ENCODE measurements at places on chromosomes 1 and 21.
A peak's percentile ranks its signal among the peaks of the same experiment; 100 is the strongest.

DNA sequence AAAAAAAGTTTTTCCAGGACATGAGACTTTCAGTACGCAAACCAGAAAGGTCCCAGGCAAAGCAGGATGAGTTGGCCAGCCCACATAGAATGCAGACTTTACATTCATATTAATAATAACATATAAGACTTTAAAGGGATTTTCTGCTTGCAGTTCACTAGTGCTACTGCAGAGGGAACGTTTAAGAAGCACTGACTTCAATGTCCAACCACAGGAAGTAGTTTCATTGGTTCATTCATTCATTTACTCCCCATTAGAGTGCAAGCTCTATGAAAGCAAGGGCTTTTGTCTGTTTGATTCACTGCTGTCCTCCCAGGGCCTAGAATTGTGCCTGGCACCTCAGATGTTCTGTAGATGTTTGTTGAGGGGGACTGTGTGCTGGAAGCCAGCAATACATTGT, 11.8 kb upstream of the SERINC2 start:
- ATAC-seq = no peak

DNA sequence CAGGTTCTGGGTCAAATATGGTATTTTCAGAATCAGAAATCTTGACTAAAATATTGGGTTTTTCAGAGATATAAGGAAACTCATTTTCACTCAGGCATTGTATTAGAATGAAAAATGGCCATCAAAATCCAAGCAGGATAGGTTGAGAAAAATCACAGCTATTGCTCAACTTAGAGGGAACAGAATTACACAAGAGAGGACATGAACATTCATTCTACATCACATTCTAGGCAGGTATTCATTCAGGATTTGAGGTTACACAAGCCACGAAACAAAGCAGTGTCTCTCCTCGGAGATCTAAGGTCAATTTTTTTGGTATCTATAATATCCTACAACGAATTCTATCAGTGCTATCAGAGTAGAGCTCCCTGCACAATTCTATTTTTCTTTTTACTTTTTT, 163.6 kb upstream of the HP1BP3 start:
- no peak for ATAC-seq

DNA sequence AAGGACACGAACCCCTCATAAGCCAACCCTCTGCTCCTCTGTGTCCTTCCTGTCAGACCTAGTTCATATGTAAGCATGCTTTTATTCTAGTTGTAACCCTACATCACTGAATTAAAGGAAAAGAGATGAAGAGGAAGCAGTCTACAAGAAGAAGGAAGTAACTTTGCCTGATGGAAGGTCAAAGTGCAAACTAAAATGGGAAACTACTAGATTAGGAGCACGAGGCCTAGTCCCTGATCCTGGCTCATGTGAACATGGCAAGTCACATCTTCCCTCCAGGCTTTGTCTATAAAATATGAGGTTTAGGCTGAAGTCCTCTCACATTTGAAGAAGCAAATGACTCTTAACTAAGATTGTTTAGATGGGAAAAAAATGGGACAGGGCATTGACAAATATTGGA, 13.2 kb downstream of the ZMYND12 start:
- ATAC-seq = no peak

DNA sequence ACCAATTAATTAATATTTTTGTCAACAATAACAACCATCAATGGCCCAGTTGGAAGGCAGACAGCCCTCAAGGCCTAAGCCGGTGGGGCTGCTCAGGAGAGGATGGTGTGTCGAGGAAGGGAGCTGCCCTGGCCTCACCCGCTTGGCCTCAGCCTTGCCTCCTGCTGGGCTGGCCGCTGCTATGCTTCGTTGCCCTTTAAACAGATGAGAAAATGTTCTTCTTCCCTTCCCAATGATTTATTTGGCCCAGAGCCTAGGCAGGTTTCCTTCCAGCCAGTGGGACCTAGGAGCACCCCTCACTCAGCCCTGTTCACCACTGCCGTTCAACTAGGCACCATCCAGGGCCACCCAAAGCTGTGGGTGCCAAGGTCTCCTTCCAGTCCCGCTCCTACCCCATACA, 3.1 kb upstream of the ADGRB2 start:
- no peak for ATAC-seq

- ATAC-seq = no peak
Measured at GRCh38 chr1:48181669-48182367, 40.7 kb upstream of the SLC5A9 start.

DNA sequence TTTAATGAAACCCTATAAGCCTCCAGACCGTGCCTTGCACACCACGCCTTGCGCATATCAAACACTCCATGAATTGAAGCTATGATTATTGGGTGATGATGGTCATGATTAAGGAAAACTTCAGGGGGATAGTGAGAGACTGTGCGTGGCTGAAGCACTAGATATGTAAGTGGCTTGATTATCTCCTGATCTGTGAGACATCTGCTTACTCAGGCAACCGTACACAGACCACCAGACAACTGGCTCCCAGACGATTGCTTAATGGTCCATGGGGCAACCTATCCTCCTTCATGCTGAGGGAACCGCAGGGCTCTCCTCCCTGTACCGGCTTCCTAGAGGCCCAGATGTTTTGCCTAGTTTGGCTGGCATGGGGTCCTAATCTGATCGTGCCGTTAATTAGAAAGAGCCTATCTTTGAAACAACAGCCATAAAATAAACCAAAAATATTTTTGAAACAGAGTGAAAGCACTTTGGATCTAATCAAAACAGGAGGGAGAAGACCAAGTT, 51.6 kb downstream of the IRF2BP2 start:
- ATAC-seq = no peak

DNA sequence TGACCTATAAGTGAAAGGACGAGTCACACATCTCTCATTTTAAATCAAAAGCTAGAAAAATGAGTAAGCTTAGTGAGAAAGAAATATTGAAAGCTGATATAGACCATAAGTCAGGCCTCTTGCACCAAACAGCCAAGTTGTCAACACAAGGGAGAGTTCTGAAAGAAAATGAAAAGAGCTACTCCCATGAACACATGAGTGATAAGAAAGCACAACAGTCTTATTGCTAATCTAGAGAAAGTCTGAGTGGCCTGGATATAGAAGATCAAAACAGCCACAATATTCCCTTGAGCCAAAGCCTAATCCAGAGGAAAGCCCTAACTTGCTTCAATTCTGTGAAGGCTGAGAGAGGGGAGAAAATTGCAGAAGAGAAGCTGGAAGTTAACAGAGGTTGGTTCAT, 175.0 kb downstream of the SMYD3 start:
- ATAC-seq = no peak

DNA sequence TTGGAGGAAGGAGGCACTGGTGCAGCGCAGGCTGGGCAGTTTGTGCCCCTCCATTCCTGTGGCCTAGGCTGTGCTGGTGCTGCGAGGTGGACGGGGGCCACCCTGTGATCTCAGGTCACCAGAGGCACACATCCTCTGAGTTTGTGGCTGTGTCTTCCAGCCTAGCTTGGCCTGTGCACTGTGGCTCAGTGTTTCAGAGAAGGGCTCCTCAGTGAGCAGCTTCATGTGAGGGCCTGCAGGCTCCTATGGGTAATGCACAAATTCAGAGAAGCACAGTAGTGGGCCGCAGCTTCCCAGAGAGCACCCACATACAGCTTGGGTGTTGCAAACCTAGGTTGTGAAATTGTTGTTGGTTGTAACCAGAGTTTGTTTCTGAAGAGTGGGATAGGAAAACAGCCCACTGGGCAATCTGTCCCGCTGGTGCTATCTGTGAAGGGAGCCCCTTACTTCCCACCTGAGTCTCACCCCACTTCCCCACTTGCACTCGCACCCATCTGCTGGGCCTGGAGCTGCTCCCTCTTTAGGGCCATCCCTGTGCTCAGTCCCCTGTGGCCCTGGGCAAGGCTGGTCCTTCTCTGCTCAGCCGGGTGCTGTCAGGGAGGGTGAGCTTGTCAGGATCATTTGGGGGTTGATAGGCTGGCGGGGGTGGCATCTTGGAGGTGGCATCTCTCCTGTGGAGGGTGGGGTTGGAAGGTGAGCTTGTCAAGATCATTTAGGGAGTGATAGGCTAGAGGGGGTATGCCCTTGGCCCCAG, 30.2 kb downstream of the SNAP47 start:
- no peak for ATAC-seq

GRCh38 chr1:168206111-168206510, 19.7 kb upstream of the SFT2D2 start:
- no peak for ATAC-seq

GRCh38 chr1:223425550-223425949, 32.3 kb downstream of the CCDC185 start:
- ATAC-seq = no peak

DNA sequence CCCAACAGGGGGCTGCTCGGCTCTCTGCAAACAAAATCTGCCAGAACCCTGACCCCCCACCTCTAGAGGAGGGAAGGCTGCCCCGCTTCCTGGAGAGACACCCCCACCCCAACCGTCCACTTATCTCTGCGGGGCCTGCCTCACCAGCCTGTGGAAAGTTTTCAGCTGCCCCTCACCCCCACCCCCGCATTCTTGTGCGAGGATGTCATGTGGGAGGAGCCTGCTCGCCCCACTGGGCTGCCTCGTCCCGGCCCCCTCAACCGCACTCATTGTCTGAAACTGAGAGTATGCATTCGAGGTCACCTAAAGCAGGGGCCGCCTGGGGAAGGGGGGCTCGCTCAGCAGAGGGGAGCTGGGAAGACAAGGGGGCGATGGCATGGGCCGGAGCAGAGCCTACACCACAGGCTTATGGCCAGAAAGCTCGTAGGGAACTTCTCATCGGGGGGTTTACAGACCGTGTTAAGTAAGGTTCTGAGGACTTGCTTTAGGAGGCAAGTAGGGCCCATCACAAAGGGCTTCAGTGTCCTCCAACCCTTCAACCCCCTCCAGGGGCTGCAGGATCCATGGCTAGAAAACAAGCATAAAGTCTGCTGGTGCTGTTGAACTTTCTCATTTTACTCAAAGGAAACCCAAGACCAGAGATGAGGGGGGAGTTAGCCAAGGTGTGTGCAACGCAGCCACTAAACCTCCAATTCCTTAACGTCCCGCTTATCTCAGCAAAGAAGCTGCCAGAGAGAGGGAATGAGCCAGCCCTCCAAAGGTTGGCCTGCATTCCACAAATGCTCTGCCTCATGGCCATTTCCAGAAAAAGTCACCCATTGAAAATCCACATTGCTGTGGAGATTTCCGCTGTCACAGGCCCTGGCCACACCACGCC, 9.4 kb downstream of the EPHA2 start:
- peak; percentile 72 for ATAC-seq

- no peak for ATAC-seq
Measured at GRCh38 chr1:11752359-11753088, 9.5 kb upstream of the C1orf167 start.

DNA sequence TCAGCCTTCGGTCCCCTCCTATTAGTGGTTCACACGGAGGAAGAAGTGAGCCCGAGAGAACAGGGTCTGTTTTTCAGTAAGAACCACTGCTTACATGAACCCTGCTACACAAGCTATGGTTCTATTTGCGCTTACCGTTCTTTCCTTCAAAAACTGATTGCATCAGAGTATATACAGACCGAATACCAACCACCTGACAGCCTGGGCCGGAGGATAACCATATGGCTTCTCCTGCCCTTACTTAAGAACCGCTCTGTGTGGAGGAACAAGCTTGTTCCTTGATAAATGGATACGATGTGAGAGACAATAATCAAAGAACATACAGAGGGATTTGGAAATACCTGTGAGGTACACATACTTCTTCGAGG, 1.1 kb upstream of the KCNT2 start:
- peak; percentile 16 for ATAC-seq

DNA sequence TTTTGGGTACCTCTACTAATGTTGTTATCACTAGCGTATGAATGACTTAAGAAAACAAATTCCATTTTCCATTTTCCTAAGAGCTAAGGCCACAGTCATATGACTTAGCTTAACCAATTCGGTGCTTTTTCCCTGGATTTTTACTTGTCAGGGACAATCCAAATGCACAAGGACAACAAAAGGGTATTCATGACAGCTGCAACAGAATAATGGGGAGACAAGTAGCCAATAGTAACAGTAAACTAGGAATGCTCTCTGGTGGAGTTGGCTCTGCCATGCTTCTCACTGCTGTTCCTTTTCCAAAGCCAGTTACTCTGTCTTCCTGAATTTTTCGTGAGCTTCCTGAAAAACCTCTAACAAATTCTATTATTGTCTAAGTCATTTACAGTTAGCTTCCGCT, 52.9 kb downstream of the LRRIQ3 start:
- no peak for ATAC-seq

- ATAC-seq = peak; percentile 11
Measured at GRCh38 chr1:60857851-60858250, 224.5 kb upstream of the NFIA start.

DNA sequence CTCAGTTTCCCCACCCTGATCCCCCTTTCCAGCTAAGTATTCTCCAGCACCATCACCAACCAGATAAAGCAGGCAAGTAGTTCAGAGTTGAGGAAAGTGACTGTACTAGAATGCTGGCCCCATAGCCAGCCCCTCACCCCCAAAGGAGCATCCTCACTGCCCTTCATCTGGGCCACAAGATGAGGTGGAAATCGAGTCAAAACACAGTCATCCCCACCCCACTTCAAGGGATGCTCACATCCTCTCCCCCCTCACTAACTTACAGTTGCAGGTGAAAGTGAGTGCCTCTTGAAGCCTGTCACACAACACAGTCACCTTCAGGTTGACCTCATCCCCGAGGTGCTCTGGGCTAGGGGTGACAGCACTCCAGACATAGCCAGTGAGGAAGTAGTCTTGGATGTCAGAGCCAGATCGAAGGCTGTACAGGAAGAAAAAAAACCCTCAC, 30.4 kb downstream of the PIK3C2B start:
- ATAC-seq = no peak

GRCh38 chr21:46038871-46039397, 57.4 kb downstream of the COL6A1 start:
- ATAC-seq = peak; percentile 90

GRCh38 chr1:151047591-151047924, at the start of gene C1orf56:
Gene C1orf56, plus strand, starts transcription at chr1:151047751. Its CDS starts 97 bp downstream, at chr1:151047848.
- ATAC-seq = peak; percentile 79

DNA sequence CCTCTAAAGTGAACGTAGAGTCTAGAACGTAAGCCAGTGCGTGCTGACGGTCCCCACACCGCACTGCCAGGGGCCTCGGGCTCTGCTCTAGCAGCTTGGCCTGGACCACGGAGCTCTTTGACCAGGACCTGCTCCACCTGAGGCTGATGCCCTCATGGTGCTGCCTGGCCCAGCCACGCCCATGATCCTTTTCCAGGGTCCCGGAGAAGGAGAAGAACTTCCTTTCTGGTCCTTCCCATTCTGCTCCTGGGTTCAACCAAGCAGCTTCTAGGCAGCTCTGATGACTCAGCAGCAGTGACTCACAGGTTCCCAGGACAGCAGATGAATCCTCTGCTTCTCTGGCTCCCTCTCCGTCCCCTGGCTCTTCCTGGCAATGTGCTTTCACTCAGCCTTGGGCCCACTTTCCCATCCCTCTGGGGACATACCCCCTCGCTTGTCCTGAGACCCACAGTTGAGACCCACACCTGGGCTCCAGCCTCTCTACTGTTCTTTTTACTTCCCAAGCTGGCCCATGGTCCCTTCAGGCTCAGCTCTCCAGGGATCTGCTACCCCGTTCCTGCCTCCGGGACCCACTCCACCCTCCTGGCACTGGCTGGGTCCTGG, 246.3 kb upstream of the RAB4A start:
- ATAC-seq = peak; percentile 98

- no peak for ATAC-seq
Measured at GRCh38 chr1:8460132-8460544, 142.2 kb downstream of the SLC45A1 start.

Measured in SK-N-SH treated with all-trans-retinoic acid at 6 μM for 48 hours (cell line).